Uterus (tissue), 4 donors: ENCODE measurements at places on chromosomes 11 and 22. TPM values are rescaled to one million over a fixed set of nuclear protein-coding genes. Genes with fewer than 3 reads are reported as not detected.

The FOLR2 gene
- total RNA-seq: 52.1 TPM

The DEPDC7 gene
- total RNA-seq: 1.3 TPM

The TRIM29 gene
- 5.9 TPM for total RNA-seq

The UPB1 gene
- not detected for total RNA-seq

The EXPH5 gene
- total RNA-seq: 0.26 TPM

The POTEH gene
- not detected for total RNA-seq

The GLYAT gene
- total RNA-seq: not detected

The PDGFB gene
- total RNA-seq: 2.0 TPM

The MRGPRF gene
- 52.6 TPM for total RNA-seq

DNA sequence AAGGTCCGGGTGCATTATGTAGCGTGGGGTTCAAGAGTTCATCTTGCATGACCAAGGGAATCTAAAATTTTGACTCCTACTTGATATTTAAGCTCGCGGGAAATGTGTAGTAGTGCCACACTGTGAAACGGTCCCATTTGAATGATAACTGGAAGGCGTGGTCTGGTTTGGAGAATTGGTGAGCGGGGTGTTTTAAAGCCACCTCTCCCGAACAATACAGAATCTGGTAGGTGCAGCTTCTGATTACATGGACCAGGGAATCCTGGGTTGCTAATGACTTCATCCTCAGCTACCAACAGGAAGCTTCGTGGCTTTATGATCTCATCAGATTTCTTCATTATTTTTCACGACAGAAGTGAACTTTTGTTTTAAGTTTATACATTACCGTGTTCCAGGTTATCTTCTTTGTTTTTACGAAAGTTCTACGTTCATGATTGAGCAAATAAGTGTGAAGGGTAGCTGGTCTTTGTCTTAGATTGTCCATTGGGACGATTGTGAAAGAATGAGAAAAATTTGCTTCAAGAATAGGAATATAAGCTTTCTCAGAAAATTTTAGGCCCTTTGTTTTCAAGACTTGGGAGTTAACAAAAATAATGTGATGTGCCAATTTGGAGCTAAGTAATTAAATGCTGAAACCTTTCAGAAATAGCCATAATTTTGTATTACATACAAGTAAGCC lies 1.7 kb downstream of the QSER1 start:
- DNase-seq: no peak

- DNase-seq: no peak
Observed at GRCh38 chr11:120025606-120026335, 112.1 kb downstream of the TRIM29 start.

DNA sequence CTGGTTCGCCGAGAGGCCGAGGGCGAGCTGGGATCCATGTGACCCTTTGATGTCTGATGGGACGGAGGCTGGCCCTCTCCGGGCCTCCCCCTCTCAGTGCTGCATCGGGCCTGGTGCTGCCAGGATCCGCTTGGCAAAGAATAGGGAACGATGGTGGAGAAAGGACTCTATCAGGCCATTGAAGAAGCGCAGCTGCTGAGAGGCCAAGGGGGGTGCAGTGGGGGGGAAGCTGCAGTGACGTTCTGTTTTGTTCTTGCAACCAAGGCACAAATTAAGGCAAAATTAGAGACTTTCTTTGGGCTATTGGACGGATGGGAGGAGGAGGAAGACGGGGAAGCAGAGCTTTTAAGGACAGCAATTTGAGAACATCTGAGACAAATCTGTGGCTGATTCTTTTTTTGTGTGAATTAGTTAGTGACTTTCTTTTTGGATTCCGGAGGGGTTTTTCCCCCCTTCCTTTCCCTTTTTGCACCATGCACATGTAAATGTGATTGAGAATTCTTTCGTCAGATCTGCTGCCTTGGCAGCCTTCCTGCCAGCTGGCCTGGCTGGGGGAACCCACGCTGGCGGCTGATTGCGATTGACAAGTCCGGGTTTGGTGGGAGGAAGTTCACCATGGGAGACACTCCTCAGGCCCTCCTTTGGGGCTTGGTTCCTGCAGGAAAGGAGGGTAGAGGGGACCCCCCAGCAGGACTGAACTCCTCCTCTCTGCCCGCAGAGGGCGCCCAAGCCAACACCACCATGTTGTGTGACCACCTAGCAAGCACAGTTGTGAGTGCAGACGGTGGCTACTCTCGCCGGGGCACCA lies 214.6 kb downstream of the NTM start:
- no peak for DNase-seq

- no peak for DNase-seq
Observed at GRCh38 chr11:14390669-14391068, 31.7 kb upstream of the RRAS2 start.

GRCh38 chr11:80083531-80083951 lies 642.7 kb upstream of the TENM4 start:
- no peak for DNase-seq

DNA sequence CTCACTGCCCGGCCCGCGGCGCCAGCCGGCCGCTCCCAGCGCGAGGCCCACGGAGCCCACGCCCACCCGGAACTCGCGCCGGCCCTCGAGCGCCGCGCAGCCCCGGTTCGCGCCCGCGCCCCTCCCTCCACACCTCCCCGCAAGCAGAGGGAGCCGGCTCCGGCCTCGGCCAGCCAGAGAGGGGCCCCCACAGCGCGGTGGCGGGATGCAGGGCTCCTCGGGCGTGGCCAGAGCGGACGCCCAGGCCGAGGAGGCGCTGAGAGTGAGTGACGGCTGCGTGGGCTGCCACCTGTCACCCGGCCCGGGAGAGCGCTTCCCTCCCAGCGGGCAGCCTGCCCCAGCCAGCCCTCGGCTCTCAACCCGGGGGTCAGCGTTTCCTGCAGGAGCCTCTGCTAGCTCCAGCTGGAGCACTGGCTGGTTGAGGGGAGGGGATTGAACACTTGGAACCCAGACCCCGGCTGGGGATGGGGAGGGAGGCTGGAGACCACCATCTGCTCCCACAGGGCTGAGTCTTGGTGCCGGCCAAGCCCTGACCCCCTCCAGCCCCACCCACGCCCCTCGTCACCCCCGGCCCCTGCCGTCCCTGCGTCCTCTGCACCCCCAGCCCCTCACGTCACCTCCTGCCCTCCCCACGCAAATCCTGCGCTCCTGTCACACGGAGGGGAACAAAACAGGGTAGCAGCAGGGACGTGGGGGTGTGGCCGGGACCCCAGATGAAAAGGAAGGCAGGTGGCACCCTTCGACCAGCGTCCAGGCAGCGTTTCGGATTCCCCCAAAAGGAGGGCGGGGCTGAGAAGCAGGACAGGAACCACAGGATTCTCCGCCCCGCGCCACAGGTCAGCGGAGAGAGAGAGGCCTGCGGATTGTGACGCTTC lies 157.0 kb downstream of the BRD1 start:
- DNase-seq: no peak

DNA sequence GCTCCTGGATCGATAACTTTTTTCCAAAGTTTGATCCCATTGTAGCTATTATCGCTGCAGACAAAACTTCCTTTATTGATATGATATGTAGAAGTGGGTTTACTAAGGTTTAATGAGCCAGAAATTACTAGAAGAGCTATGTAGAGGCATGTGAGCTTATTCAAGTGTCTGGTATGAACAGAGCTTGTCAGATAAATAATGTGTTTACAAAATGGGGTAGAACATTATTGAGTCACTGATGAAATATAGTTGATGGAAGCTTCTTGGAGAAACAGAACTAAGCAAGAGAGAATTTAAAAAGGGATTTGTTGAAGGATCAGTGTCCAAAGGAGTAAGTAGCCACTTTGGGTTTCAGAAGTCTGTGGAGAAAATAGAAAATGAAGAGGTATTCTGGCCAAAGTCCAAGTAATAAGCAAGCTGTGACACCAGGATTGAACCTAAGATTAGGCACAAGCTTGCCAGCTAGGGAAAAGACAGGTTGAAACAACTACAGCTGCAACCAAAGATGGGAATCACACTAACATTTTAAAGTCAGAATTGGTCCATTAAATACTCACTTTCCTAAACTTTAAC lies 104.3 kb downstream of the MAML2 start:
- DNase-seq: no peak

GRCh38 chr11:110989428-110990133 lies 255.9 kb upstream of the POU2AF2 start:
- peak; percentile 31 for DNase-seq

GRCh38 chr11:64792482-64792881 lies 10.5 kb downstream of the MAP4K2 start:
- DNase-seq: no peak

DNA sequence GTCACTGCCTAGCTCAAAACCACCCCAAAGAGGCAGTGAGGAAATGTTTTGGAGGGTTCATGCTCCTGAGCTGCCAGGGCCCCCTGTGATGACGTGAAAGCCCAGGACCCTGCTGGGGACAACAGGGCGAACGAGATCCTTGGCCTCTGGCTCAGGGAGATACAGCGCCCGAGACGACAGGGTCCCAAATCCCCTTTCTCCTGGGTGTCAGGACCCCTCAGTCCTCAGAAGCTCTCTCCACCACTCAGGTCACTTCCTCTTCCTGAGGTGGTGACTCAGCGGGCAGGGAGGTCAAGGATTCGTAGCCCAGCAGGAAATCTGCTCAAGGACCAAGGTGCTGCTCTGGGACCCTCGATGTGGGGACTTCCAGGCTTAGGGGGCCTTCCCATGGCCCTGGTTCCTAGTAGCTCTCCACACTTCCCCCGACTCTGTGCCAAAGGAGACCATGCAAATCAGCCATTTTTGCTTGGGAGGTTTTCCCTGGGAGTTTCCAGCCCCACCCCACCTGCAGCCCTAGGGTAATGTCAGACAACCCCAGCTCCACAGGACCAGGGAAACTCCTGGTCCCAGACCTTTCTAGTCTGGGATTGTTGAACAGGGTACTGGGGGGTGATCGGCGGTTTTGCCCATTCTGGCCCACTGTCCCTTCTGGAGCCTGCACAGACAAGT lies 12.8 kb downstream of the BCL9L start:
- peak; percentile 43 for DNase-seq

- DNase-seq: no peak
Observed at GRCh38 chr11:119065369-119065768, 2.2 kb upstream of the VPS11 start.

DNA sequence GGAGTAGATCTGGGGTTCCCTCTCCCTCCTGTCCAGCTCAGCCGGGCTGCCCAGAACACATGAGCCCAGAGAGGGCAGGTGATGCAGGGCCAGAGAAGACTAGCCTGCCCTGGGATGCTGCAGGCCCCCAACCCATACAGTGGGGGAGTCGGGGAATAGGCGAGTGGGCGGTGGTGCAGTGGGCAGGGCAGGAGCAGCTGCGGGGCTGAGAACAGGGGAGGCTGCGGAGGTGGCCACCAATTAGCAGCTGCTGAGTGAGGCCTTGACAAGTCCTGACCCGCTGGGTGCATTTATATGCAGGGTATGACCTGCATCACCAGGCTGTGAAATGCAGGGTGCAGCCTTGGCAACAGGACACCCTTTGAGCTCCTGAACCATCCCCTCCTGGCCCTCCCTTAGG lies 43.1 kb downstream of the NFAM1 start:
- DNase-seq: no peak

DNA sequence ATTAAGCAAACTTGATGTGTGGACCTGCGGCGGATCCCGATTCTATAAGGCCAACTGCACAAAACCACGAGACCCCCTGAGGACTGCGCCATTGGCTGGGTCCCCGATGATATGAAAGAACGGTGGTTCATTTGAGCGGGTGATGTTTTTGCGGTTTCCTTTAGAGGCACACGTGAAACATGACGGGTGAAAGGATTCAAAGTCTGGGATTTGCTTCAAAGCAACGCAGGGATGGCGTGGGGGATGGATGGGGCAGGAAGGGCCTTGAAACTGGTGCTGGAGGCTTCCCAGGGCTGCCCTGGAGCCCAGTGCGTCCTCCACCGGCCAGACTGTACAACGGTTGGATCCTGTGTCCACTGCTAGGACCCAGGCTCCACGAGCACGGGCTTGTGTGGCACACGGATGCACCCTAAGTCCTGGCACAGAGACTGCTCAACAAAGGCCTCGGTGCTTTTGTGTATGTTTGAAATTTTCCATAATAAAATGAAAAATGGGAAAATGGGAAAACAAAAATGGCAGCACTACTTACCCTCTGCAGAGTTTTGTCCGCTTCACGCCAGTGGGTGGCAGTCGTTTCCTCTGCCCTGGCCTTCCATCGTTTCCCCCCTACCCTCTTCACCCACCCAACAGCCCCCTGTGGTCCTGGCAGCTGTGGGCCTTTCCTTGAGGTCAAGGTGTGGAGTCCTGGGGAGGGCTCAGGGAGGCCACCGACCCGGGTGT lies 3.6 kb downstream of the ASCL2 start:
- no peak for DNase-seq

DNA sequence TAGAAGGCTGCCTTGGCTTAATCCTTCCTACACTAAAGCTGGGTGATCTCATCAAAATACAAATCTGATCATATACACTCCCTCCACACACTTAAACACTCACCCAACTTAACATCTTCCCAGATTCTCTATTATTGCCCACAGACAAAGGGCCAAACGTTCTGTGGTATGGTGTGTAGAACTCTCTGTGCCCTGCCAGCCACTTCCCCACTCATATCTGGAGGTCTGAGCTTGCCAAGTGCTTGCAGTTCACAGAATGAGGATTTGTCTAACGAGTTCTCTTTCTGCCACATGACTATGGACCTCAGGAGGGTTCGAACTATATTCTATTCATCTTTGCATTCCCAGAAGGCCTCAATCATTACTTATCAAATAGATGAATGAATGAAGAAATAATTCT lies 77.6 kb downstream of the MPPED2 start:
- DNase-seq: no peak

GRCh38 chr11:85679576-85679975 lies 6.4 kb downstream of the CCDC89 start:
- DNase-seq: no peak

GRCh38 chr11:17718510-17718962 lies 835 bp upstream of the MYOD1 start:
- DNase-seq: no peak

- DNase-seq: no peak
Observed at GRCh38 chr11:26023057-26023456, 308.9 kb upstream of the ANO3 start.

DNA sequence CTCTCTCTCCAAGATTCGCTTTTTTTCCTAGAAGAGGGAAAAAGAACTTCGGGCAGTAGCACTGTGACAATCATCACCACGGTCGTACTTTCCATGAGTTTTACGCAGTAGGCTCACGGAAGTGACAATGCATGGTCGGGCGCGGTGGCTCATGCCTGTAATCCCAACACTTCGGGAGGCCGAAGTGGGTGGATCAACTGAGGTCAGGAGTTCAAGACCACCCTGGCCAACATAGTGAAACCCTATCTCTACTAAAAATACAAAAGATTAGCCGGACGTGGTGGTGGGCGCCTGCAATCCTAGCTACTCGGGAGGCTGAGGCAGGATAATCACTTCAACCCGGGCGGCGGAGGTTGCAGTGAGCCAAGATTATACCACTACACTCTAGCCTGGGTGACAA lies 23.4 kb downstream of the GRAP2 start:
- no peak for DNase-seq

GRCh38 chr22:45205276-45205925 lies 35.3 kb downstream of the KIAA0930 start:
- no peak for DNase-seq
